ENCODE measurements at places on chromosomes 11 and 22. TPM values are rescaled to one million over a fixed set of nuclear protein-coding genes. Genes with fewer than 3 reads are reported as not detected.
A peak's percentile ranks its signal among the peaks of the same experiment; 100 is the strongest.

DNA sequence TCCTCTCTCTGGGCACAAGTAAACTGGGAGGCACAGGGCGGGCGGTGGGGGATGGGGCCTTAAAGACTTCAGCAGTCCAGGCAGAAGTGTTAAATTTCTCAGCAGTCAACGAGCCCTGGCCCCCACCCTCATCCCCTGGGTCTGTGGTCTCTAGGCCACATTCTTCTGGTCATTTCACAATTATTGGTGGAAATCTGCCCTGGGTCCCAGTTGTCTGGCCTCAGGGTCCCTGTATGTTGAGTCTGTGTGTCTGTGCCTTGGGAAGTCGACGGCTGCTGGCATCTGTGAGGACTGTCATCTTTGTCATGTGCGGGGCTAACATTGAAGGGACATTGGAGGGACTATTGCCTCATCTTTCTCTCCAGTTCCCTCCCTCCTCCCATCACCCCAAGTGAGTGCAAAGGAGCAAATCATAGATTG, 1.7 kb downstream of the TSPAN18 start:
- DNase-seq = no peak

DNA sequence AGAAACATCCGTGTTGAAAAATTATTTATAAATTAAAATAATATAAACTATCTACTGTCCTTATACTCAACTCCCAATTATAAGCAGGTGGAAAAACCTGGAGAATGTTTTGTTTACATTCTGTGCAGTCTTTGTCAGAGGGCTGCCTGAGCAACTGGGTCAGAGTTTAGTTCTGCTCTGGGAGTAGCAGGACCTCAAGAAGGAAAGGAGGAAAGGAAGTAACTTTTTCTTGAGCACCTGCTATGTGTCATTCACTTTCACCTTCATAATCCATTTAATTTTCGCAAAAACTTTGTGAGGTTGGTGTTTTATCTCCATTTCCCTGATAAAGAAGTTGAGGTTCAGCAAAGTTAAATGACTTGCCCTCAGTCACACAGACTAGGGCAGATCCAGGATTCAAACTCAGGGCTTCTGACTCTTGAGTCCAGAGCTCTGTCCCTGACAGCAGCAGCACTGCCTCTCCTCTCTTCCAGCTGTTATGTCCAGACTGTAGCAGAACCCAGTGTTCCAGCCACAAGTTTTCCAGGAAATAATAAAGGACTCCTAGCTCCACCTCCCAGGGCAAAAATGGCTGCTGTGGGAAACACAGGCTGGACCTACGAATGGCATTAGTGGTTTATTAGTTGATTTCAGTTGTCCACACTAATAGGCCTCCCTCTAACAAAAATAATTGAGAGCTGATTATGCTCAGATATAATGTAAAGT, 6.4 kb downstream of the CD3E start:
- no peak for DNase-seq

DNA sequence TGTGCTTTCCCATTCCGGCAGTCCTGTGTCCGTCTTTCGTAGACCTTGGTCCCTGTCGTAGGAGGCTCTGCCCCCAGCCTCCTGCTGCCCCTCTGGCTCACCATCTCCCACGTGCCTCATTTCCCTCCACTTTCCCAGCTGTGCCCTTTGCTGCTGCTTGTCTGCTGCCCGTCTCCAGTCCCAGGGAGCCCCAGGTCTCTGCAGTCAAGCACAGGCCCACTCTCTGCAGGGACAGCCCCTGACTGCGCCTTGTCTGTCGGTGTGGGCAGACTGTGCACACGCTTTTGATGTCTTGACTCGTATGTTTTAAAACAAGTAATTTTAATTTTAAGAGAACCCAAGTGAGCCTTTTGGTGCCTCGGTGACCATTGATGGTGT, 12.4 kb downstream of the DGCR8 start:
- no peak for DNase-seq

- DNase-seq = no peak
Observed at GRCh38 chr11:44421090-44421675, 111.2 kb upstream of the ALX4 start.

- peak; percentile 83 for DNase-seq
Observed at GRCh38 chr22:42169055-42169469, 38.5 kb upstream of the CYP2D6 start.

The PGA3 gene
- polyA plus RNA-seq = not detected

GRCh38 chr11:92907671-92908070, 61.8 kb upstream of the MTNR1B start:
- no peak for DNase-seq
